ENCODE measurements at places on chromosomes 5 and 9.

DNA sequence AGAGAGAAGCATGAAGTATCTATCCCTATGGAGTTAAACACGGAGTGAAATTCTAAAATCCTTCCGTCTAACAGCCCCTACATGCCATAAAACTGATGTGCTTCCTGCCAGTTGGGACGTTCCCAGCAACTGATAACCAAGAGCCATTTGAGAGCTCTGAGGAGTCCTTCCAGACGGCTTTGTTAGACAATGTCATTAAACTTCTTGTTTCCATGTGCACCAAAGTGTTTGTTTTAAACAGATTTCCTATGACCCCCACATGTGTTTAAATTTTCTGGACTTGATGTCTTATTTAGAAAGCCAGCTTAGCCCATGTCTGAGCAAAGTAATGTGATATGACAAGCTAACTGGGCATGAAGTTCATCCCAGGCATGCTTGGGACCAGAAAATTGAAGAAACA, 57.2 kb upstream of the LPAR1 start:
- no peak for DNase-seq

DNA sequence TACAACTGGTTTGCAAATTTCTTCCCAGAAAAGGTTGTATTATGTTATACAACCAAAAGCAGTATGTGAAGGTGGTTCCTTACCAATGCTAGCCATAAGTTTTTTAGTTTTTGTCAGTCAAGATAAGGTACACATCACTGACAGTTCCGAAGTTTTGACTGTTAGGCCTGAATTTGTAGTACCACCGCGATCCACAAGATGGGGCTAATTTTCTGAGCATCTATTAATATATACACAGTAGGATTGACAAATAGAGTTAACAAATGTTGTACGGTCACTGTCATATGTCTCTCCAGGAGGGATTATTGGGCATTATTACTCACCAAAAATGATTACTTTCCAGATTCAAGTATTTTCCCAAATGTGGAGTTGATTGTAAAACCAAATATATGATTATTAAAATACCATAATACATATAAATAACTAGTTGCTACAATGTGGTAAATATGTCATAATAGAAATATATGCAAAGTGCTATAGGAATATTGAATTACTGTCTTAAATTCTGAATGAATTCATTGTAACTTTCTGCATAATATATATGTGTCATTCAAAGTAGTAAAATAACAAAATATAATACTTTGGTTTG, 28.4 kb upstream of the LRRC19 start:
- DNase-seq: peak; percentile 38

GRCh38 chr9:31790720-31791119, 593.7 kb upstream of the ACO1 start:
- DNase-seq: no peak

DNA sequence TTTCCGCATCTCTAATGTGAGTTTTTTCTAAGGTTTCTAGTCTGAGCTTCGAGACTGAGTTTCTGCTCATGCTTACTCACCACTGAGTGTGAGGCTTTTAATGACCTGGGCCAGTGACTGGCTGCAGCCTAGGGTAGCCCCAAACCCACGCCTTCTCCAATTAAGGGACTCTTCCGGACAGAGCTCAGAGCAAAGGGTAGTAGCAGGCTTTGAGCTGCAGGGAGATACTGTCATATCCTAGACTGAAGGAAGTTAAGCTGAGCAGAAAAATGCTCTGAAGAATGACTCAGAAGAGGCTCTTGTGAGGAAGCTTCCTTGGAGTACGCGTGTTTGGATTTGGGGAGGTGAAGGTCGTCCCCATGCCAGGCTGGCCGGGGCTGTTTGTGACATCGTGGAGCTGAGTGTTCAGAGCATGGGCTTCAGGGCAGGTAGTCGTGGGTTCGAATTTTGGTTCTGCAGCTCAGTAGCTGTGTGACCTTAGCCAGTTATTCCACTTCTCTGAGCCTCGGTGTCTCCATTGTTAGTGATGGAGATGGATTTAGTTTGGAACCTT, 3.5 kb downstream of the USP20 start:
- DNase-seq: no peak

DNA sequence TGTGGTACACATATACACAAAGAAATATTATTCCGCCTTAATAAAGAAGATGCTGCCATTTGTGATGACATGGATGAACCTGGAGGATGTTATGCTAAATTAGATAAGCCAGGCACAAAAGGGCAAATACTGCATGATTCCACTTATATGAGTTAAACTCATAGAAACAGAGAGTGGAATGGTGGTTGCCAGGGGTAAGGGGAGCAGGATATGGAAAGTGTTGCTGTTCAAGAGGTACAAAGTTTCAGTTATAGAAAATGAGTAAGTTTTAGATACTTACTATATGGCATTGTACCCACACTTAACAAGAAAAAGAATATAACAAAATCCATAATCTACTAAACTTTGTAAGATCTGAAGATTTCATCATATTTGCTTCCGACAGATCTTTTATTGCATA, 252.2 kb downstream of the SYK start:
- no peak for DNase-seq

- peak; percentile 26 for DNase-seq
Measured at GRCh38 chr9:121498150-121498486, 1.5 kb downstream of the GGTA1 start.

DNA sequence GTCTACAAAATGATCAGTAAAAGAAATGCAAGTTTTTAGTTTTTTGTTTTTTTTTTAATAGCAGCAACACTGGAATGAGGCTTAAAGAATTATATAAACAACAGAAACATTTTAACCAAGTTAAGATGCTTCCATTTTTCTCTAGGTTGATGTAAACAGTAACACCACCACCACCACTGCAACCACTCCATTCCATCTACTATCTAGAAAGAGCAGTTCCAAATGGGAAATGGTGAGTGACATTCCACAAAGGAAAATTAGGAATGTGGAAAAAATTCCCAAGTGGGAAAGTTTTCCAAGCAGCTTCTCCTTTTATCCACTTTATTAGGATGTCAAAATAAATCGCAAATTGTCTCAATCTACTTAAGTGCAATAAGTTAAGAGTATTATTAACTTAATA, 32.6 kb downstream of the SLC38A9 start:
- no peak for DNase-seq

- DNase-seq: no peak
Measured at GRCh38 chr9:114448706-114449105, 56.6 kb downstream of the WHRN start.

DNA sequence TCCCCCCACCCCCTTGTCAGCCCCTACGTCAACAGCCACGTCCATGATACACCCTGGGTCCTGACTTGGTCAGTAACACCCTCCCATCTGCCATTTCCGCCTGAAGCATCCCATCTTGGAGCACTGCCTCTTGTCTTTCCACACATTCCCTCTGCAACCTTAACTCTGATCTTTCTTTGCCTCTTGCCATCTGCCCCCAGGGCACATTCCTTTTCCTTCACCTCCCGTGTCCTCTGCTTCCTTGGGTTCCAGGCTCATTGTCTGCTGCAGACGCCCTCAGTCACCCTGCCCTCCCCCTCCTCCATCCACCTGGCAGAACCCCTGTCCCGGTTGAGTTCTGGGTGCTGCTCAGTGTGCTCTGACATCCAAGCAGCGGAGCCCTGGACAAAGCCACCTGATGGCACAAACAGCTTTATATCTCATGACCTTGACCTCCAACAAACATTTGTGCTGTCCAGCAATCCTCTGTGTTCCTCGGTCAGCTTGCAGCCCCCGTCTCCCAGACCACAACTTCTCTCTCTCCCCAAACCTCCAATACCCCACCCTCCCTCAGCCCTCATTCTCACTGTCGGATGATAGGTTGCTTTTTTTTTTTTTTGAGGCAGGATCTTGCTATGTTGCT, 97.7 kb upstream of the IER5L start:
- no peak for DNase-seq

DNA sequence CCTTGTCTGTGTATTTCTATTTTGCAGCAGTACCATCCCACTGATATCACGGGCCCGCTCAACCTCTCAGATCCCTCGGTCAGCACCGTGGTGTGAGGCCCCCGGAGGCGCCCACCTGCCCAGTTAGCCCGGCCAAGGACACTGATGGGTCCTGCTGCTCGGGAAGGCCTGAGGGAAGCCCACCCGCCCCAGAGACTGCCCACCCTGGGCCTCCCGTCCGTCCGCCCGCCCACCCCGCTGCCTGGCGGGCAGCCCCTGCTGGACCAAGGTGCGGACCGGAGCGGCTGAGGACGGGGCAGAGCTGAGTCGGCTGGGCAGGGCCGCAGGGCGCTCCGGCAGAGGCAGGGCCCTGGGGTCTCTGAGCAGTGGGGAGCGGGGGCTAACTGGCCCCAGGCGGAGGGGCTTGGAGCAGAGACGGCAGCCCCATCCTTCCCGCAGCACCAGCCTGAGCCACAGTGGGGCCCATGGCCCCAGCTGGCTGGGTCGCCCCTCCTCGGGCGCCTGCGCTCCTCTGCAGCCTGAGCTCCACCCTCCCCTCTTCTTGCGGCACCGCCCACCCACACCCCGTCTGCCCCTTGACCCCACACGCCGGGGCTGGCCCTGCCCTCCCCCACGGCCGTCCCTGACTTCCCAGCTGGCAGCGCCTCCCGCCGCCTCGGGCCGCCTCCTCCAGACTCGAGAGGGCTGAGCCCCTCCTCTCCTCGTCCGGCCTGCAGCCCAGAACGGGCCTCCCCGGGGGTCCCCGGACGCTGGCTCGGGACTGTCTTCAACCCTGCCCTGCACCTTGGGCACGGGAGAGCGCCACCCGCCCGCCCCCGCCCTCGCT, 1.9 kb downstream of the LRRC26 start:
- no peak for DNase-seq

DNA sequence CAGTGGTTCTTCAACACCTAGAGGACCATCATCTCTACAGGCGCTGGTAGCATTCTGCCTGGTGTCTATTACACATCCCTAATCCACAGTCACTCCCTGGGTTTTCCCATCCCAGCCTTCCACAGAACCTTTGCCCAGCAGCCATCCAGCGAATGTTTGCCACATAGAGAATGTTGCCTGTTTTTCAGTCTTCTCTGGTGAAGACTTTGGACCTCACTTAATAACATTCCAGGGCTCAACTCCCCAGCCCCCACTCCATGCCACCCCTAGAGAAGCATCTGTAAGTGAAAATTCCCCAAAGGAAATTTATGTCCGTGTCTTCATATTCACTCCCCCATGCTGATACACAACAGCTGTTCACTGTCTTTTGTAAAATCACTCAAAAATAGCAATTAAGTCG, 249.6 kb downstream of the AOPEP start:
- DNase-seq: no peak

GRCh38 chr5:57494104-57495098, 11.8 kb upstream of the ACTBL2 start:
- DNase-seq: peak; percentile 42

DNA sequence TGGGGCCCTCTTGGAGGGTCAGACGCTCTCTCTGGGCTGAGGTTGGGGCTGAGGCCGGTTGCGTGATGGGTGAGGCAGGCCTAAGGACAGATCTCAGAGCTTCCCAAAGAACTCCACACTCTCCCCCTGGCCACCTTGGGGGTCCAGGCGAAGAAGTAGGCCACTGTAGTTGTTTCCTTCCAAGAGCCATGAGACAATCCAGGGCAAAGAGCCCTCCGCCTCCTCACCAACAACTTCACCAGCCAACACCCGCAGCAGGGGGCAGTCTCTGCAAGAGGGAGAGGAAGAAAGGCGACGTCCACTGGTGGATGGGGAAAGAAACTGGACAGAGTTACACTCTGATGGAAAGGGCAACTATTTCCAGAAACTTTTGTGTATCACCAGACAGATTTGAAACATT, 10.7 kb downstream of the SLC35A4 start:
- DNase-seq: no peak

DNA sequence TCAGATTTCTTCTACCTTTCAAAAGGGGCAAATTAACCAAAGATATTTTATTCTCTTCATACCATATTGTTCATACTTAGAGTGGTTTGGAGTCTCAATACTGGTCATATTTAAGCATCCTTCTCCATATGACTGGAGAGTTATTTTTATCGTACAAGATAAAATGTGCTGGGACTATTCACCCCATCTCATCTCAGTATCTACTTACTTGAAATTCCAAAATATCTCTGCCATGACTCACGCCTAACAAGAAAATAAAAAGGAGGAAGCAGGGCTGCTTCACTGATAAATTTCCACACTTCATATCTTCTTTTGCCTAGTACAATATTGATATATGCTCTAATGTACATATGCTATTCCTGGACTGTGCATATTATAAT, 277.9 kb upstream of the CDH9 start:
- no peak for DNase-seq

DNA sequence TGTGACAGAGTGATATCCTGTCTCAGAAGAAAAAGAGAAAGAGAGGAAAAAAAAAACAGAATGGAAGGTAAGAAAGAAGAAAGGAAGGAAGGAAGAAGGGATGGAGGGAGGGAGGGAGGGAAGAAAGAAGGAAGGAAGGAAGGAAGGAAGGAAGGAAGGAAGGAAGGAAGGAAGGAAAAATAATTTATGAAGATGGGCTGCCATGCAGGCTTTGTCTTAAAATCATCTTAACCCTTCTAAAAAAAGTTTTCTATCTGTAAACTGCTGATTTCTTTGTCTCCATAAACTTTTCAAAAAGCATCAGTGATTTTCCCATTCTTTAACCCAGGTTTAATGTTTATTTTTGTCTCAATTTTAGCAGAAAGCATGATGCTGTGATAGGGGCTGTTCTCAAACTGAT, 1154.1 kb upstream of the CDH6 start:
- no peak for DNase-seq

DNA sequence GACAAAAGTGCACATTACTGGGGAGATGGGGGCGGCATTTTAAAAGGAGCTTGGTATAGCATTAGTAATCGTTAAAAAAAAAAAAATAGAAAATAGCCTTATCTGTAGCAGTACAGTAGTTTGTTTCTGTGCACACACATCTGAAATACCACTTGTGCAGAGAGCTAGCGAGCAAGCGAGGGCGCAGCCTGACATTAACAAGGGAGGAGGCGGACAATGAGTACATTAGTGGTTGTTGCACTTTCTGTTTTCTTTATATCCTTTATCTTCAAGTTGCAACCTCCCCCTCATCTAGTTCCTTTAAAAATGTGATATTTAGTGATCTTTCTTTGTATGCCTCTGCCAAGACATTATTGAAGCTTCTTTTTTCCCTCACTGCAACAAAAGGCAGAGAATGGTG, 880 bp upstream of the PTPDC1 start:
- DNase-seq: no peak

GRCh38 chr9:111069183-111069582, 30.9 kb upstream of the LPAR1 start:
- no peak for DNase-seq

- DNase-seq: no peak
Measured at GRCh38 chr9:1743121-1743960, 271.8 kb upstream of the SMARCA2 start.

DNA sequence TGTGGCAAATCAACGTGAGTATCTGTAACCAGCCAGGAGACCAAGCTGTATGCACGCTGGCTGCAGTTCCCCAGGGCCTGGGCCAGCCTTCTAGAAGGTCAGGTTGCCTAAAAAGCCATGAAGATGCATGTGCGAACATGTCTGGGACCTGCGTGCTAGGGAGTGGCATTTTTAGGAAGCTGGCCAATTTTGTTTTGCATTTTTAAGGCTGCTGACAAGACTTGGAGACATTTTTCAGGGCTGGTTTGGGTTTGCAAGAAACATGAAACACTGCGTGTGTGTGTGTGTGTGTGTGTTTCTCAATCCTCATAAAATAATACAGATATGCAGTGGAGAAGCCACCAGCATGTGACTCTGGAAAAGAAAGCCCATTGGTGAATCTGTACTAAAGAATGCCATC, 5.1 kb downstream of the TGFBI start:
- no peak for DNase-seq

Data from KG1 (cell line).